ENCODE measurements at places on chromosomes 7 and 10.

DNA sequence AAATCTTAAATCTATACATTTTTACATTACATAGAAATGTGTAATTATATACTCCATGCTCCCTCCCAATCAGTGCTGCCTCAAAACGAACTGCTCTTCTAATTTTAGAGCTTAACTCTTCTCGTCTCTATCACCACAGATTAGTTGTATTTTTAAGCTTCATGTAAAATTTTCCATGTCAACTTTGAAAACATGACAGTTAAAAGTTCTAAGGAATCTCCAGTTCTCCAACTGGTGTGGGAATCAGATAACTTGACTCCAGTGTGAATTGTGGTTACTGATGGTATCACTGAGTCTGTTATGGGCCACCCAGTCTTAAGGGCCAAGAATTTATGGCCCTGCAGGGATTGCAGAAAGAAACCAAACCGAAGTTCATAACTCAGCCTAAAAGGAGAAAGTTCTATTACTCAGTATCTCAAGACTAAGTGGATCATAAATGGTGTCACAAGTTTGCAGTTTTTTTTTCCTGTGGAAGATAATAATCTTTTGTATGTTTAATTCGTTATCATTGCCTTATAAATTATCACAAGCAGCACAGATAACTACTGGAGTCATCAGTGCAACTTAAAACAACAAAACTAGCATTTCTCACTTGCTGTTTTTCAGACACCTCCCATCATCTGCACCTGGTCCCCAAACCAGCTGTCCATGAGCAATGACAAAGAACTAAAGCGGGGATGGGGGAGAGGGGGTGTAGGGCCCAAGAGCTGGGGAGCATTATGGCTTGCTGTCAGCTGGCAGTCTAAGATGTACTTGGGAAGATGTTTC, 31.5 kb upstream of the KMT2E start:
- no peak for DNase-seq

DNA sequence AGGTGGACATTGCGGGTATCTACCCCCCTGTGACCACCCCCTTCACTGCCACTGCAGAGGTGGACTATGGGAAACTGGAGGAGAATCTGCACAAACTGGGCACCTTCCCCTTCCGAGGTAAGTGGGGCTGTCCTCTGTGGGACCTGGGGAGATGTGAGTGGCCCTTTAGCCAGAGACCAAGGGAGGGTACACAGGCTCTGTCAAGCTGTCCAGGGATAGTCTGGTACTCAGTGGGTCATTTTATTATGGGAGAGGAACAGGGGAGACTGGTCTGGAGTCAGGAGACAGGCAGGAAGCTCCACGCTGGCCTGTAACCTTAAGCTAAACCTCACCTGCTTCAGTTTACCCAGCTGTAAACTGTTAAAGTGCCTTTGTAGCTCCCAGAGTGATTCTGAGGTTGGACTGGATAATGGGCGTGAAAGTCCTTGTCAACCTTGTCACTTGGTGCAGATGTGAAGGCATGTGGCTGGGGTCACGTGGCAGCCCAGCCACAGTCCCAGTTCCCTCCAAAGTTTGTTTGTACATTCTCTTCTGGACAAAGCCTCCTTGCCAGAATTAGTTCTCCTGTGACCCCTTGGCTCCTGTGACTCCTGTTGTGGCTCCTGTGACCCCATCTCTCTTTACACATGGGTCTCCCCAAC, 729 bp downstream of the HOGA1 start:
- DNase-seq = no peak

- DNase-seq = peak; percentile 72
These were observed 109.9 kb downstream of the AHR start for GRCh38 chr7:17408245-17408903.

DNA sequence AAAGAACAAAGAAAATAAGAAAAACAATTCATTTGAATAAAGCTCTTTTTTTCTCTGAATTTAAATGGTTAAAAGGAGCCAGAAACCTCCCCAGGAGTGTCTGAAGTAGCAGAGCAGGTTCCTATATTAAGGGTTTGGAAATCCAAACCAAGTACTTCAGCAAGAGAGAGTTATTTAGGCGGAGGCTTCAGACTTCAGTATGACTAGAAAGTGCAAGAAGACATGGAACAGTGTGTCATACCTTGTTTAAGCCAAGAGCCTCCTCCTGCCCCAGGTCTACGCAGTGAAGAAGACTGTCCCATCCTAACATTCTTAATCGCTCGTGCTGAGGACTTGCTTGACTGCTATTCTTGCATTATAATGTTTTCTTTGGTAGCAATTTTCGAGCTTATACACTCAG, 51.3 kb downstream of the ODAD2 start:
- DNase-seq = no peak

GRCh38 chr10:121085367-121085766, 234.2 kb downstream of the WDR11 start:
- DNase-seq = no peak

- no peak for DNase-seq
These were observed 831 bp downstream of the CCDC7 start for GRCh38 chr10:32446536-32447406.

DNA sequence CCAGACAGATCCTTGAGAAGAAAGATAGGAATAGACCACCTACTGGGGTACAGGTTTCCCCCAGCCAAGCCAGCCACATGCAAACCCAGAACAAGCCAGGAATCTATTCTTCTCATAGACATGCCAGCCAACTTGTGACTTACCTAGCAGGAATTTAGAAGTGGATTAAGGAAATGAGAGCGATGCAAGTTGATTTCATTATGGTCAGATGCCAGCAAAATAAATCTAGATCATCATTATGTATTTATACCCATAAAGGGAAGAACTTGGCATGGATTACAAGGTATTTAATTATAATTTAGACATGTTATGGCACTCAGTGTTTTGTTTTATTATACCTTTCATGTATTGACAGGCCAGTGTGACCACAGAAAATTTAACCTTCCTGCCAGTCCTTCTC, 32.8 kb downstream of the SLC35G1 start:
- DNase-seq = no peak

DNA sequence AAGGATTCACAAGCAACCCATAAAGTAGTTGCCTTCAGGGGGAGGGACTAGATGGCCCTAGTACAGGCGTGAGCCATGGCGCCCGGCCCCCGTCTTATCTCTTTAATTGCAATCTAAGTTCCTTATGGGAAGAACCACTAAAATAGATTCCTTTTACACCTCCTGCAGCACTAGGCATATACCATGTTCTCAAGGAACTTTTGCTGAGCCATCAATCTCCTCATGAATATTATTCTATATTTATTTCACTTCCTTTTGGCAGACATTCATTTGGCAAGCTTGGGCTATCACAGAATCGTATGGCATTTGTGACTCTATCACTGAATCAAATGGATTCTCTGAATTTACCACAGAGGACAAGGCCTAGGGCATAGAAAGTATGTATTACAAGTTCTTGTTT, 14.8 kb upstream of the DNAJC12 start:
- DNase-seq = no peak

DNA sequence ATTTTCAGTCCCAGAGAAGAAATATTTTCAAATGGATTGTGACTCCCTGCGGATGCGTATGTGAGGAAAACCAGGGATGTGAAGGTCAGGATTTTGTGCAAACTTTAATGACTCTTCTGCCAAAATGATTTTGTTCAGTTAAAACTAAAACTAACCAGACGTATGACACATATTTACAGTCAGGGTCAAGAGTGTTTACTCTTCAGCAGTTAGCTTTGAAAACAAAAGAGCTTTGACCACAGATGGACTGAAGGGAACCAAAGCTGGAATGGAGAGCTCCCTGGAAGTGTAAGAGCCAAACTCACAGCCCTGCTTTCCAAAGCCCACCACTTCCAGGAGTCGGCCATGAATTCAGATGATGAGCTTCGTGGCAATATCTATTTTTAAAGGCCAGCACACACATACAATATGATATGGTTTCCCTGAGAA, 15.5 kb downstream of the SVIL start:
- DNase-seq = no peak

GRCh38 chr10:16030562-16030961, 170.3 kb upstream of the MINDY3 start:
- DNase-seq = no peak

- DNase-seq = no peak
These were observed 22.7 kb downstream of the JAZF1 start for GRCh38 chr7:28157831-28158416.

- DNase-seq = no peak
These were observed 6.8 kb upstream of the CLDN12 start for GRCh38 chr7:90396420-90396819.

Measured in ureter (tissue), 1 donor.